ENCODE measurements at places on chromosomes 3 and 15. TPM values are rescaled to one million over a fixed set of nuclear protein-coding genes. Genes with fewer than 3 reads are reported as not detected.

Gene CLDN18
- total RNA-seq: not detected

Gene GNB5
- total RNA-seq: 14.1 TPM

Gene PLCH1
- total RNA-seq: 1.0 TPM

Gene CKMT1B
- not detected for total RNA-seq

Gene TUSC7
- total RNA-seq: not detected

Gene ADAMTS9
- 13.8 TPM for total RNA-seq

Gene SH2D7
- not detected for total RNA-seq

Gene SERINC4
- not detected for total RNA-seq

Gene SETD2
- total RNA-seq: 37.6 TPM

Gene GPR62
- total RNA-seq: 0.08 TPM

Gene GOLGA8K
- 0.08 TPM for total RNA-seq

Gene RHOV
- total RNA-seq: 0.05 TPM

All from liver (tissue), 10 donors.